ENCODE measurements at places on chromosomes 1 and 21. TPM values are rescaled to one million over a fixed set of nuclear protein-coding genes. Genes with fewer than 3 reads are reported as not detected.

OR2T35 gene
- not detected for total RNA-seq

DNA sequence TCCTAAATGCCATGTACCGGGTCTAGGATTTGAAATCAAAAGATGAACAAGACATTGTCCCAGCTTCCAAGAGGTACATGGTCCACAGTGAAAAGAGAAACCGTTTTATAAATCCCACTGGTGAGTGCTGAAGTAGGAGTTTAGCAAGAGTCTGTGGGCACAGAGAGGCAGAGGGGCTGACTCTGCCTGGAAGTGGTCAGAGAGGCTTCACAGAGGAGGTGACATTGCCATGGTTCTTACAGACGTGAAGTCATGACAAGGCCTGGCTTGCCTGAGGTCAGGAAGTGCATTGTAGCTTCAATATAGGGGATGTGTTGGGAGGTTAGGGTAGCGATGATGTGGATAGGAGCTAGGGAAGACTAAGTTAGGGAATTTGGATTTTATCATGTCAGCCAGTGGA lies 28.4 kb downstream of the MAPKAPK2 start:
- no peaks in the 10 kb centered on the region for H3K36me3 ChIP-seq
- H3K4me3 ChIP-seq = no peak overlapping the region
- no peak overlapping the region for H3K27ac ChIP-seq
- peaks cover 64% of the 10 kb centered on the region for H3K4me1 ChIP-seq
- H3K27me3 ChIP-seq = no peaks in the 10 kb centered on the region

RAB25 gene
- total RNA-seq = 0.58 TPM

DNA sequence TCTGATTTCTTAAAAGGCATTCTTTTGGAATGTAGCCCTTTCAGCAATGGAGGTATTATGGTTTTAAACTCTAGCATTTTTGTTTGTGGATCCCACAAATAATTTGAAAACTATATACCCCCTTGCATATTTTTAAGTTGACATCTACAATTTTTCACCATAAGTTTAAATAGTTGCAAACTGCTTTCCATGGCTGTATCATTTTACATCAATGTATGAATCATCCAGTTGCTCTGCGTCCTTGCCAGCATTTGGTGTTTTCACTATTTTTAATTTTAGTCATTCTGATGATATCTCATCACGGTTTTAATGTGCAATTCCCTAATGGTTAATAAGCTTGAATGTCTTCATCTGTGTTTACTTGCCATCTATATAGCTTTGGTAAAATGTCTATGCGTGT lies 20.7 kb downstream of the DIPK1A start:
- H3K27me3 ChIP-seq = no peaks in the 10 kb centered on the region
- DNase-seq = no peak

DNA sequence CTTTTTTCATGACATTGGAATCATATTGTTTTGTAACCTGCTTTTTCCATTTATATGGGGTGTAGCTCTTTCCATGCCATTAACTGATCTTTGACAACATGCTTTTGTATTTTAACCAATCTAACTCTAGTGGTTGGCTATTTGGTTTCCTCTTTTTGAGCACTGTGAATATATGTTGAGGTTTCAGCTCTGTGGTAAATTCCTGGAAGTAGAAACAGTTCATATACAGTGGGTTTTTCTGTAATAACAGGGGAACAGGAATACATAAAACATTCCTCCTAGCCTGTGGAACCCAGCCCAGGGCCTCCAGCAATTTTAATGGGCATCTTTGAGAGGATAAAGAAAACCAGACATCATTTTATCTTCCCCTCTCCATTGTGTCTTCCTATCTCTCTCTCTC lies 17.4 kb downstream of the AZIN2 start:
- no peak overlapping the region for H3K4me3 ChIP-seq
- H3K4me1 ChIP-seq = peaks cover 44% of the 10 kb centered on the region
- no peak for DNase-seq
- no peaks in the 10 kb centered on the region for H3K27me3 ChIP-seq
- peak overlapping the region; percentile 21 for H3K27ac ChIP-seq

FLG2 gene
- not detected for total RNA-seq

FCGR1A gene
- 0.17 TPM for total RNA-seq

- no peak overlapping the region for H3K27ac ChIP-seq
- no peak for DNase-seq
- H3K4me3 ChIP-seq = no peak overlapping the region
- H3K27me3 ChIP-seq = no peaks in the 10 kb centered on the region
- peaks cover 46% of the 10 kb centered on the region for H3K4me1 ChIP-seq
- no peaks in the 10 kb centered on the region for H3K36me3 ChIP-seq
Measured at GRCh38 chr1:154749078-154749760, 120.9 kb downstream of the KCNN3 start.

- no peak for DNase-seq
- H3K4me1 ChIP-seq = peaks cover 2% of the 10 kb centered on the region
- H3K27ac ChIP-seq = no peak overlapping the region
- H3K27me3 ChIP-seq = no peaks in the 10 kb centered on the region
- H3K36me3 ChIP-seq = no peaks in the 10 kb centered on the region
Measured at GRCh38 chr1:76510672-76511557, 356.4 kb upstream of the ST6GALNAC5 start.

SPRR2F gene
- not detected for total RNA-seq

DNA sequence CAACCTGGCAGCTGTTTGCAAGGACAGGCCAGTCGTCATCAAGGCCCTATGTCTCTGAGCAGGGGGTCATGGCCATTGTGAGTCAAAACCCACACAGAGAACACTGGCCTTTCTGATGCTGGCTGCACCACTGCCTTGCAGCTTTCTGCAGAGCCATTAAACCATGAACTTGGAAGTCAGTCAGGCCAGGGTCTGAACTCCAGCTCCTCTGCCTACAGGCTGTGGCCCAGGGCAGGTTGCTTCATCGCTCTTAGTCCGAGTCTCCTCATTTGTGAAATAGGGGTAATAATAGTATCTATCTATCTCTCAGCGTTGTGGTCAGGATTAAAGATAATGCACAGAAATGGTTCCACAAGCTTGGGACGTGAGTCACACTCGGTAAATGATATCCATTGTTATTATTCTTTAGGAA lies 35.8 kb upstream of the HIVEP3 start:
- no peaks in the 10 kb centered on the region for H3K27me3 ChIP-seq
- H3K36me3 ChIP-seq = no peaks in the 10 kb centered on the region
- no peak overlapping the region for H3K4me3 ChIP-seq
- peaks cover 4% of the 10 kb centered on the region for H3K4me1 ChIP-seq
- DNase-seq = no peak

- DNase-seq = no peak
- no peak overlapping the region for H3K27ac ChIP-seq
- no peak overlapping the region for H3K4me3 ChIP-seq
- H3K36me3 ChIP-seq = no peaks in the 10 kb centered on the region
- H3K4me1 ChIP-seq = no peaks in the 10 kb centered on the region
Measured at GRCh38 chr1:83097715-83098114, 901.2 kb downstream of the TTLL7 start.

PAFAH2 gene
- 7.9 TPM for total RNA-seq

DNA sequence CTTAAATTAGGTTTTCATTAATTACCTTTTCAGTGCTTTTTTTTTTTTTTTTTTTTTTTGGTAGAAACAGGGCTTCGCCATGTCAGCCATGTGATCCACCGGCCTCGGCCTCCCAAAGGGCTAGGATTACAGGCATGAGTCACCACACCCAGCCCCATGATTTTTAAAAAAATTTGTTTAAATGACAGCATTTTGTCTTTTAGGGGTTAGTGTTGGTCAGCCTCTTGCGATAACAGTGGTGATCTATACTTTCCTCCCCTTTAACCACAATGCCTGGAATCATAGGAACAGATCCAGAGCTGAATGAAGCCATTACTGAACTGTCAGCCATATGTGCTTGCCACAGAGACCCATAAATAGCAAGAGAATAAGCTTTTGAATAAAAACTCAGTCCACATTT lies 73.9 kb downstream of the CACHD1 start:
- H3K27me3 ChIP-seq = no peaks in the 10 kb centered on the region
- no peak overlapping the region for H3K27ac ChIP-seq
- H3K36me3 ChIP-seq = no peaks in the 10 kb centered on the region
- peaks cover 12% of the 10 kb centered on the region for H3K4me1 ChIP-seq

- no peak overlapping the region for H3K27ac ChIP-seq
- H3K4me1 ChIP-seq = peaks cover 6% of the 10 kb centered on the region
- H3K36me3 ChIP-seq = no peaks in the 10 kb centered on the region
- DNase-seq = no peak
Measured at GRCh38 chr1:115136706-115137105, 47.4 kb upstream of the TSPAN2 start.

DNA sequence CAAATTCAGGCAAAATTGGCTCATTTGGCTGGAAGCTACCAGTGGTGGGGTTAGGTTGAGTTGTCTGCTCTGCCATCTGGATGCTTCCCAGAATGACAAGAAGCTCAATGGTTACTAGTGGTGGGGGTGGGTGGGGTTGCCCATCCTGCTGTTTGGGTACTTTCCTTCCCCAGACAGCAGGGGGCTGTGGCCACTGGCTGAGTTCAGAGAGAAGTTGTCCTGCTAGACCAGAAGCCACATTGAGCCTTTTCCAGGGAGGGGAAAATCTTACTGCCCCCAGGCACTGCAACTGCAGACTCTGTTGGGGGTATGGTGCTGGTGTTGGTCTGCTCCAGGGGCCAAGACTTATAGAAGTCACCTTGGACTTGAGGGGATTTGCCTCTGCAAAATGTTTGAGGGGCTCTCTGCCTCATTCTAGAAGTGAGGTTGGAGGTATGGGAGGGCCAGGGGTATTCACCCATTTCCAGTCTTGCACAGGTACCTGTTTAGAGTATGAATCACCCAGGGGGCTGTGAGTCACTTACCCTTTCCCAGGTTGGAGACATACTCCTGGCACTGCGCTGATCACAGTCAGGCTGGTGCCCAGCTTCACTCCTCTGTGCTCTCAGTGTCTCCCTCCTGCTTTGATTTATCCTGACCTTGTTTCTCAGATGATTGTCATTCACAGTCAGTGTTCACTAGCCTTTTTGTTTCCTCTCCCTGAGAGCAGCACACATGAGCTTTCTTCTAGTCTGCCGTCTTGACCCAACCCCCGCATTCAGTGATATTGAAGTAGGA lies 89.1 kb upstream of the NEGR1 start:
- H3K36me3 ChIP-seq = no peaks in the 10 kb centered on the region
- no peaks in the 10 kb centered on the region for H3K27me3 ChIP-seq

NES gene
- total RNA-seq = not detected

DNA sequence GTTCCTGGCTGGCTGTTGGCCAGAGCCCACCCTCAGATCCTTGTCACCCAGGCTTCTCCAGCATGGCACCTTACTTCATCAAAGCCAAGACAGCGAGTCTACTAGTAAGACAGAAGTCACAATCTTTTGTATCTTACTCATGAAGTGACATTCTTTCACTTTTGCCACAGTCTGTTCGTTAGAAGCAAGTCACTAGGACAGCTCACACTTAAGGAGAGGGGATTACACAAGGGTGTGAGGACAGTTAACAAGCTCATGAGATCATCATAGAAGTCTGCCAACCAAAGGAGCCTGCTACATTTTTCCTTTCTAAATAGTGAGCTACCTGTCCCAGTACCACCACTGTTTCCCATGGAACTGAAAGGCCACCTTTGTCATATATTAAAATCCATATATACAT lies 61.5 kb downstream of the PACC1 start:
- no peaks in the 10 kb centered on the region for H3K4me1 ChIP-seq
- H3K36me3 ChIP-seq = peaks cover 66% of the 10 kb centered on the region
- no peak overlapping the region for H3K4me3 ChIP-seq
- H3K27me3 ChIP-seq = no peaks in the 10 kb centered on the region

DNA sequence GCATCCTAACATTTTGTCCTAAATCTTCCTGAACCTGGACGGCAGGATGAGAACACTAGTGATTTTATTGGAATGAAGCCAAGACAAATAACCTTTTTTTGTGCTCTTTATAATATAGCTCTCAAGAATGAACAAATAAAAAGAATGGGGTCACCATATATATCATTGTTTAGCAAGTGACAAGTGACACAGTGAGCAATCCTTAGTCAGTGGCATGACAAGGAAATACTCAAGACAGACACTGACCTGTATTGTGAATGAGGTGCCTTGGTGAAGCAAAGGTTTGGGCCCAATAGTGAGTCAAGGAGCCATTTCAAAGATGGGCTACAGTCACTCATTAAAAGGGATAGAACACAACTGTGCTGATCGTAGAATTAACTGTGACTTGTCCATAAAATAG lies 35.7 kb downstream of the PTGFR start:
- H3K4me3 ChIP-seq = no peak overlapping the region
- DNase-seq = no peak
- no peaks in the 10 kb centered on the region for H3K27me3 ChIP-seq
- H3K4me1 ChIP-seq = no peaks in the 10 kb centered on the region
- H3K36me3 ChIP-seq = no peaks in the 10 kb centered on the region

APCS gene
- not detected for total RNA-seq

All from CD4-positive, alpha-beta T cell (primary cell).